NCI-H774 (cell line): ENCODE measurements at places on chromosomes 6 and 20.

GRCh38 chr20:36629719-36630681 is 16.0 kb downstream of the SLA2 start:
- DNase-seq: no peak

GRCh38 chr20:51337126-51337805 is 205.3 kb downstream of the NFATC2 start:
- no peak for DNase-seq

GRCh38 chr6:55886185-55886836 is 10.9 kb upstream of the BMP5 start:
- peak; percentile 11 for DNase-seq

DNA sequence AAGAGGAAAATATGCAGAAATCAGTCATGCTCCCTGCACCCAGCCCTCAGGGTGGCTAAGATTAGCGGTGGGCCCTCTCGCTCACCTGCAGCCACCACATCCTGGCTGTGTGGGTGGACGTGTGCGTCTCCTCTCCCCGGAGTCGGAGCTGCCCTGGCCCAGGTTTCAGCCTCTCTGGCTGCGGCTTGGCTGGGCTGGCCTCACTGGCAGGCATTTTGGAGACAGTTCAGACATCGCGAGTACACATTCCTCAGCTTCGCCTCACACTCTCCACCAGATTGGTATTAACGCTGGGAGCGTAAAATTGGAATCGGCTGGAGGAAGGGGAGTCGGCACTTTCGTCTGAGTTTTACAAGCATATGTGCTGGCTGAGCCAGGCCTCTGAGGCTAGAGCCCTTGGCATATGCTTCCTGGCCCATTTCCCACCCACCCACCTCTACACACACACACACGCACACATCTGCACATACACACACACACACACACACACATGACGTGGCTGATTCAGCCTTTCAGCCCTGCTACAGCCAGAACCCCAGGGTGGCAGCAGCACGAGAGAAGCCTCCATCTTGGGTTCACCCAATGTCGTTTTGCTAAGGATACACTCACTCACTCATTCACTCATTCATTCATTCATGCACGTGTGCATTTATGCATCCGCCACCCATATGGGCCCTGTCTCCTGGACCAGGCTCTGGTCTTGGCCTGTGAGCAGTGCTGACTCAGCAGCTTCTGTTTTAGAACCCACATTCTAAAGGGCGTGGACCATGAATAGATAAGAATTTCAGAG is 42.9 kb downstream of the BCAS4 start:
- DNase-seq: no peak

DNA sequence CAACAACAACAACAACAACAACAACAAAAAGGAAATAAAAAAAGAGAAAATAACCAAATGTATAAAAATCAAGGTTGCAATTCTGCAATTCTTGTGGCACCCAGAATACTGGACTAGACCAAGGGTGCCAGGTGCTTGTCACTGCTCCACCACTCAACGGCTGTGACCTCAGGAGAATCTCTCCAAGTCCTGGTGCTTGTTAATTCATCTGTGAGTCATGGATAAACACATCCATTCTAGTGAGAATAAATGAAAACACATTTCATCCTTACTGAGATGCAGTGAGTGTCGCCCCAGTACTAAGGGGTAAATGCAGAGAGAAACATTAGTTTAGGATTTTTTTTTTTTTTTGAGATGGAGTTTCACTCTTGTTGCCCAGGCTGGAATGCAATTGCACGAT is 32.0 kb downstream of the HLA-C start:
- DNase-seq: no peak

GRCh38 chr6:90285042-90285481 is 11.6 kb downstream of the BACH2 start:
- no peak for DNase-seq
